ENCODE measurements at places on chromosomes 12 and 14. TPM values are rescaled to one million over a fixed set of nuclear protein-coding genes. Genes with fewer than 3 reads are reported as not detected.

HOXC11 gene
- total RNA-seq = not detected

CKB gene
- total RNA-seq = 6.6 TPM

IL26 gene
- total RNA-seq = 0.25 TPM

C12orf57 gene
- total RNA-seq = 305 TPM

CLEC4C gene
- total RNA-seq = not detected

COQ6 gene
- total RNA-seq = 38.9 TPM

GUCY2C gene
- not detected for total RNA-seq

SIX1 gene
- total RNA-seq = not detected

GRCh38 chr14:32059702-32060101, 17.4 kb upstream of the ARHGAP5 start:
- DNase-seq = no peak

DNA sequence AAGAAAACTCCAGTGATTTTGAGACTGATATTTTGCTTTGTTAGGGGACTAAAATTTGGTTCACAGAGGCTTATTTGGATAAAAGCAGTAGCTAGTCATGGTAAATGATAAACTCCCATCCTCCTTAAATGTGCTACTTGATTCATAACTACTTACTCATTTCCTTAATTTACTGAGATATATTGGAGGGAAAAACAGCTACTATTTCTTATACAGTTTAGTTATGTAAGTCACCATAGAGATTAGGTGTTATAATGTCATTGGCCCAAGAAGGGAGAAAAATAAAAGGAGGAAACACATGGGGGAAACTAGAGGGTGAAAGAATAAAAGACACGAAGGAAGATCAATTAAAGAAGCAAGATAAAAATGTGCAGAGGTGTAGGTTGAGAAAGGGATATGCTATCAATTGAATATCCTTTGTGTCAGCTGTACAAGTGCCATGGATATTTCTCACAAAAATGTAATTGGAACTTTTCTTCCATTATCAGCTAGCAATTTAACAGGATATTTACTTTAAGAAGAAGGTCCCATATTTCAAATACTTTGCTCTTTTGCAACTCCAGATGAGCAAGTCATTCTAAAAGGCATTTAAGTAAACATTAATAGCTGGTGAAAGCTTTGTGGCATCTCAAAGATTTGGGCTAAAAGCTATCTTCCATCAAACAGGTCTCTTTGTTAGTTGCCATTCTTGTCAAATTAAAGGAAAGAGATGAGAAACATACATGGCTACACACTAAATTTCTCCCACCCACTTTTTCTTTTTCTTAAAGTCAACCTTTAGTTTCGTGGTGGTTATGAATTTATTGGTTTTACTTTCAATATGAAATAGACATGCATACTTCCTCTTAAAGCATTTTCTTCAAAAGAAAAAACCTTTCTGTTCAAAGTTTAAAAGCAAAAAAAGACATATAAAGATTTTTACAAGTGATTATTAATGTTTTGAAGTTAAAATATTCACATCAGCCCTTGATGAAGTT, 439.5 kb downstream of the CCER1 start:
- no peak for DNase-seq

DNA sequence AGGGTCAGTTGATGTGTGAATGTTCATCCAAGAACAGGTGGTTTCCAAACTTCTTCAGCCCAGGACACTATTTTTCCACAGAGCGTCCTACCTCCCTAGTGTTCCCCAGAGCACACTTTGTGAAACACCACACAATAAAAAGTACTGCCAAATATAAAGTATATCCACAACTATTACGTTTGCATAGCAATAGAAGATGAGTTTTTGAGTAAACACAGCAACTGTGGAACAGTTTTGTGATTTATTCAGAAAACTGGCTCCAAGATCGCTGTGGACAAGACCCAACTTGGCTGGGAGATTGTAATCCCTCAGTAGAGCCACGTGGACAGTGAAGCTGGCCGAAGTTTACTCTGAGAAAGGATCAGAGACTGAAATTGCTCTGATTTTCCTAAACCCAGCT, 14.5 kb upstream of the MAP1LC3B2 start:
- no peak for DNase-seq

DNA sequence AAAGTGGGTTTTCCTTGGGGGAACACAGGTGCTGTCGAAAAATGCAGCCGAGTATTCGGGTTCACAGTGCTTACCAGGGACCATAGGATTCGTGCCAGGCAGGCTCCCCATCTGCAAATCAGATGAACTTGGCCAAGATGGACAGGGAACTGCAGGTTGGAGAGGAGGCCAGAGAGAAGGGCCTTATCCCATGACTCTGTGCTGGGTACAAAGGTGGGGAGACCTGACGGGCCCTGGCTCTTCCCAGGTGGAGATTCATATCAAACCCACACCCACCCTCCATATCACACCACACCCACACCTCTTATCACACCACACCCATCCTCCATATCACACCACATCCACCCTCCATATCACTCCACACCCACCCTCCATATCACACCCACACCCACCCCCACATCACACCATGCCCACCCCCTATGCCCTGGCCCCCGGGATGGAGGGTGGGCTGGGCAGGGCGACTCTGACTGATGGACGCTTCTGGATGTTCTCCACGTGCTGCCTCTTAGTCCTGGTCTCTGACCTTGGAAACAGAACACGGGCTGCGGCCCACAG, 319.7 kb downstream of the ADGRD1 start:
- no peak for DNase-seq

- peak; percentile 34 for DNase-seq
Measured at GRCh38 chr14:71166180-71166837, 259.1 kb downstream of the PCNX1 start.

- DNase-seq = no peak
Measured at GRCh38 chr12:26277506-26278246, 82.3 kb downstream of the SSPN start.

DNA sequence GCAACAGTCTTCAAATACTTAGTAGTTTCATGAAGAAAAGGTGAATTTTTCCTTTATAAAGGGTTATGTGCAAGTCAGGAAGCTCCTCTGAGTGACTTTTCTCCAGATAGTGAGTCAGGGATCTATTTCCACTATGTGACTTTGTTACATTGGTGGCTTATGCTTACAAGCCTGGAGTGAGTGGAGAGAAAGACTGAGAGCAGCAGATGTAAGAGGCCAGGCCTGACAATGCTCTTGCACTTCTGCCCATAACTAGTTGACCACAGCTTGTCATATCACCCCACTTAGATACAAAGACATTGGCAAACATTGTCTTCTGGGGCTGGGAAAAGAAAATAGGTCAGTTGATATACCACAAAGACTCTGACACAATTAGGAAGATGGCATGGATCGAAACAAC, 236.5 kb downstream of the PDZRN4 start:
- no peak for DNase-seq
